ENCODE measurements at places on chromosomes 12 and 14.

- DNase-seq: no peak
Observed at GRCh38 chr12:109555431-109556315, 17.6 kb downstream of the MMAB start.

DNA sequence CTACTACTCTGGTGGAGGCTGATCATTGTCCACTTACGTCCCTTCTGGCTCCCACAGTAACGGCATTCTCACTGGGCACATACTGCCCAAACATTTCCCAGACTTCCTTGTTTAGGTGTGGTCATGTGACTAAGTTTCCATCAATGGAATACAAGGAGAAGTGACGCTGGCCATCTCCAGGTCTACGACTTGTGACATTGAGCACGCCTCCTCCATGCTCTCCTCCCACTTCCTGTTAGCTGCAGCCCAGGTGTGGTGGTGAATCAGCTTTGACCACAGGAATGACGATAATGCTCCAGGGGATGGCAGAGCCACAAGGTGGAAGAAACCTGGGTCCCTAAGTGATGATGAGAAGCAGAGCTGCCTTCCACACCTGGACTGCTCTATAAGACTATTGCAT is 6.0 kb upstream of the SLC24A4 start:
- no peak for DNase-seq

DNA sequence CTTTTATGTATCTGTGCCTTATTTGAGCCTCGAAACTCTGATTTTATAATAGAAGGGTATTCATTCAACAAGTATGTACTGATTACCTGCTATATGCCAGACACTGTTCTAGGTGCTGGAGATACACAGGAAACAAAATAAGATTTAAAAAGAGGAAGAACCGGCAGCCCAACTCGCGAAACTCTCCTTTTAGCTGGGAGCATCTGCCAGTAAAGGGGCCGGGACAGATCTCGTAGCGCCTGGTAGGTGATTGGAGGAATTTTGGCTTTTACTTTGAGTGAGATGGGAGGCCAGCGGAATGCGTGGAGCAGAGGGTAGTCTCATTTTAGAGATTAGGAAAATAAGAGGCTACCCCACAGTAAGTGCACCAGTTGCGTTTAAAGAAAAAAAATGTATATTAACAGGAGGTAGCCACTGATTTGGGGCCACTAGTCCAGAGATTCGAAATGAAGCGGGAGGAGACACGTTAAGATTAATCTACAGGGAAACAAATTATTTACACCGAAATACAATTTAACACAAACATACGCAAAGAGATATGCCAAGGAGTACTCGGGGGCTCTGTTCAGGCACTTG is 520 bp upstream of the MON2 start:
- DNase-seq: no peak

DNA sequence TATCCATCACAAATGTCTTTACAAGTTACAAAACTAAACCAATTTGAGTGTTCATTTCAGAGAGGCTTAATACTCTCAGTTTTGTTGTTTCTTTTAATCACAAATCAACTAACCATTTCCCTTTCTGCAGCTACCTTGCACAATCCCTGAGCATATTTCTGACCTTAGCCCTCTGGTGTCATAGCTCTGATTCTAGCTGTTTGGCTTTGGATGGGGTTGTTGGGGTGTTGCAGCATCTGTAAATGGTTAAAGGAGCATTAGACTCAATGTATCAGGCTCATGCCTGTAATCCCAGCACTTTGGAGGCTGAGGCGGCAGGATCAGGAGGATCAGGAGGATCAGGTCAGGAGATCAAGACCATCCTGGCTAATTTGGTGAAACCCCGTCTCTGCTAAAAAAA is 461.4 kb downstream of the NRXN3 start:
- no peak for DNase-seq

- no peak for DNase-seq
Observed at GRCh38 chr12:88575361-88575970, 4.8 kb downstream of the KITLG start.

DNA sequence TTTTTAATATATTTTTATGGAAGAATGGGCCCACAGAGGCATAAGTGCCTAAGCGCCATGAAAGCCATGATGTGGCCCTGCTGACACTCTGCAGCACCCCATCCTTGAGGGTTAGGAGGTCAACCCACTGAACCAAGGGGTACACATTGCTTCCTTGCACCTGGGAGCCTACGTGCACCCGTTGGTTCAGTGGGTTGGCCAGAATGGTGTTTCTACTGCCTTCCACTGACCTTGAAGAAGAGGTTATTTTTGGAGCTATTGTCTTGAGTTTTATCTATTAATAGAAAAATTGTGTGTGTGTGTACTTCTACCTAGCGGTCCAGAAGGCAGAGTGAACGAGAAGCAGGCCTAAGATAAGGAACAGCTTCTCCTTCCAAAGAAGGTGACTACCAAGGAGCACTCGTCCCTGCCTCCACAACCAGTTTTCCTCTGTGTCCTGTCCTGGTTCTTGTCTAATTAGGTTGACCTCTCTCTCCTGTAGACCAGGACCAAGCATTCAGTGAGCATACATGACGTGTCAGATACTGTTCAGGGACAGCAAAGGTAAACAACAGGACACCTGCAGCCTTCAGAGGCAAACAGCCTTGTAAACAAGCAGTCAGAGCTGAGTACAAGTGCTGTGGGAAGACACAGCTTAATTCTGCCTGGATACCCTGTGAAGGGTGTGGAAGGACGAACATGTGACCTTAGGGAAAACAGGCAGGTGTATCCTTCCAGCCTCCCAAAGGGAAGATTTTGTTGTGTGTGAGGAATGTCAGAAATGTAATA is 30.4 kb upstream of the PLEK2 start:
- DNase-seq: no peak

DNA sequence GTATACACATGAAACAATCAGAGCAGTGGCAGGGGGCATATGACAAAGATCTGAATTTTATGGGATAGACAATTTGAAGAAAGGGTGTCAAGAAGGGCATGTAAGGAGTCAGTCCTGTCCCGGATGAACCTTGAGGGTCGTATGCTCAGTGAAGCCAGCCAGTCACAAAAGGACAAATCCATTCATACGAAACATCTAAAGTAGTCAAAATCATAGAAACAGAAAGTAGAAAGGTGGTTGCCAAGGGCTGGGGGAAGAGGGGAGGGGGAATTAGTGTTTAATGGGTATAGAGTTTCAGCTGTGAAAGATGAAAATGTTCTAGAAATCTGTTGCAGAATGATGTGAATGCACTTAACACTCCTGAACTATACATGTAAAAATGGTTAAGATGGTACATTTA is 157.5 kb downstream of the TGFB3 start:
- no peak for DNase-seq

DNA sequence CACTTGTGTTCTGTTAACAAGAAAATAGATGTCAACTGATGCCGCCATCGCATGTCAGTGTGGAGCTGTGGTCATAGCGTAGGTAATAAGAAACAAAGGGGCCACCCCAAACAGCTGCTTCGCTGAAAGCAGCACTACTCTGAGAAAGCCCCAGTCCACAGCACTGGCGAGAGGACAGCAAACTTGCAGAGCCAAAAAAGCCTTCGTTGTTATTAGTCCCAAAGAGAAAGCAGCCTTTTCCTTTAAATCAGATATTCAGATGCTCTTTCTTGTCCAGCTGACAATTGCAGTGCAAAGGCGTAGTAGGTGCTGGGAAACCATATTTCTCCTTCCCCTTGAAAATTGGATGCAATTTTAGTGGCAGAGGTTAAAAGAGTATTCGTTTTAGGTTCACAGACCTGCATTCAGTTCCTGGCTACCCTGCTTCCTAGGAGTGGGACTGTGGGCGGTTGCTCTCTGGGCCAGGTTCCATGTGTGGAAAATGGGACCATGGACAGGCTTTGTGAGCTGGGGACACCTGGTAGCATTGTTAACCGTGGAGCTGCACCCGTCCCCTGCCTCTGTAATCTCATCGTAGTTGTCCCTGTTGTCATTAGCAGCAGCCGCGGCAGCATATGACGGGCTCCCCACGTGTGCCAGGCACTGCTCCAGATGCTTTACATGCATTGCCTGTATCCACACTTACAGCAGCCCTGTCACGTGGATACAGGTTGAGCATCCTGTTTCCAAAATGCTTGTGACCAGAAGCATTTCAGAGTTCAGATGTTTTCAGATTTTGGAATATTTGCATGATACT is 54.2 kb downstream of the ELK3 start:
- no peak for DNase-seq

GRCh38 chr12:51675071-51675803 is 84.2 kb downstream of the SCN8A start:
- no peak for DNase-seq

- no peak for DNase-seq
Observed at GRCh38 chr14:72830786-72831594, 62.9 kb downstream of the DPF3 start.

DNA sequence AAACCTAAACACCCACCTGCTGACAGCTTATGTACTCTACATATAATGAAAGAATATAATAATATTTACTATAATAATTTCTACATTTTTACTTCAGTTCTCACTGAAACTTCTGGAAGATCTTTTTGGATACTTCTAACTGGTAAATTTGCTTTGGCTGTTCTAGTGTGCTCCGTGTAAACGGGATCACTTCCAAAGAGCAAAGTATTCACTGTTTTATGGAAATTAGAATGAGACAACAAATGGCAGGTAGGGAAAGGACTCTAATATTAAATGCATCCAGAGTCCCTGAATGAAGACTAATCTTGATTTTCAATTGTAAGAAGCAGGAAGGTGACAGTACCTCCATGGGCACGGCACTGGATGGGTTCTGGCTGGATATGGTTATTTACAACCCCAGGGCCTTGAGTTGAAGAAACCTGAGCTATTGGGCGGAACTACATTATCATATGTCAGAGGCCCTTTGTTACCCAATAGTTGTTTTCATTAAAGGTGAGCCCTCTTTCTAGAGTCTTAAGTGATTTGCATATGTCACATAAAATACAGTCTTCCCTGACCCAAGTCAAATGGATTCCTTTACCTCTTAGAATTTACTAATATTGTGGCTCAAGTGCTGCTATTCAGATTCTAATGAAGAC is 10.7 kb downstream of the ERP29 start:
- DNase-seq: no peak

GRCh38 chr14:92649934-92650545 is 98.4 kb downstream of the LGMN start:
- no peak for DNase-seq

DNA sequence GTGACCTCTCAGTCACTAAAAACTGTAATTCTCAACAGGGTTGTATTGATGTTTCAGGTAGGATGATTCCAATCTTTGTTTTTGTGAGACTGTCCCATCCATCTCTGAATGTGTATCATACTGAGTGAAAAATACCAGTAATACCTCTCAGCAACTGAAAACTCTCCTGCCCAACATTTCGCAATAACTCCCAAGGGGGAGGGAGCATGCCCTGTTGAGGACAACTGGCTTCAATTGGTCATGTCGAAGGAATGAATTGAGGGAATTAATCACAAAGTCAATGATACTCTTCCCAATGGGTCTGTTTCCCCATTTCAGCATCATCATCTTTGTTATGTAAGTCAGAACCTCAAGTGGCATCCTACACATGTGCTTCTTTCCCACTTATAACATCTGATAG is 102.4 kb upstream of the E2F7 start:
- no peak for DNase-seq

DNA sequence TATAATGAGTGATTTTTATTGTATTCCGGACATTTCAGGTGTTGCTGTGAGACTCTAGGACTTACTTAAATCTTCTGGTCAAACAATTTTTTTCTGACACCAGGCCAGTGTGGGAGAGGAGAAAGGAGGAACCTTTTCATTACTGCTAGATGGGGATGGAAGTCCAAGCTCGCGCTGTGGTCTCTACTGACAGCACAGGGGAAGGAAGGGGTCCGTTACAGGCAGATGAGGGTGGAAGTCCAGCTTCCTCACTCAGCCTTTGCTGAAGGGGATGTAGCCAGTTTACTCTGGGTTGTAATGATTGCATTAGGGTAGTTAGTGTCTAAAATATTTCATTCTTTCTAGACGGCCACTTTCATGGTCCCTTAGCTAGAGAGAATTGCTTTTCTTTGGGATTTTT is 26.3 kb upstream of the ST8SIA1 start:
- DNase-seq: no peak
